ENCODE measurements at places on chromosomes 5 and 9. TPM values are rescaled to one million over a fixed set of nuclear protein-coding genes. Genes with fewer than 3 reads are reported as not detected.

The IQGAP2 gene
- total RNA-seq = 134 TPM

The SHISAL2B gene
- not detected for total RNA-seq

The PKD2L2 gene
- not detected for total RNA-seq

The CLIC3 gene
- total RNA-seq = 2.1 TPM

The PRUNE2 gene
- not detected for total RNA-seq

The OSMR gene
- total RNA-seq = not detected

The CYLC2 gene
- not detected for total RNA-seq

GRCh38 chr5:80676706-80677105, 21.9 kb upstream of the DHFR start:
- DNase-seq = no peak

GRCh38 chr9:89675058-89675742, 70.4 kb downstream of the GADD45G start:
- DNase-seq = no peak

DNA sequence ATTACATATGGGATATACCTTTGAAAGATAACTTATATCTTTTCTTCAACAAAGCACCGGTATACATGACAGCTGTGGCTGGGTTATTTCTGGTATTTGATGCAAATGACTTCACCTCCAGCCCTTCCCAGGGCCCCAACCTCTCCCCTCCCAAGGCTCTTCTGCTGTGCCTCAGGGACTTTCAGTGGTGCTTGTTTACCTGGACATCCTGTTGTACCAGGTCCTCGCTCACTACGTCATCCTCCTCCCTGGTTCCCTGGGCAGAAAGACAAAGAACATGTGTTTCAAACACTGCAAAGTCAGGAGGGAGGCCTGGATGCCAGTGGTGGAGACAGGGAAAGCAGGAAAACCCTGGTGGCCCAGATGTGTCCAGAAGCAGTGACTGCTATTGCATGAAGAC, 23.4 kb downstream of the ANXA6 start:
- DNase-seq = no peak

DNA sequence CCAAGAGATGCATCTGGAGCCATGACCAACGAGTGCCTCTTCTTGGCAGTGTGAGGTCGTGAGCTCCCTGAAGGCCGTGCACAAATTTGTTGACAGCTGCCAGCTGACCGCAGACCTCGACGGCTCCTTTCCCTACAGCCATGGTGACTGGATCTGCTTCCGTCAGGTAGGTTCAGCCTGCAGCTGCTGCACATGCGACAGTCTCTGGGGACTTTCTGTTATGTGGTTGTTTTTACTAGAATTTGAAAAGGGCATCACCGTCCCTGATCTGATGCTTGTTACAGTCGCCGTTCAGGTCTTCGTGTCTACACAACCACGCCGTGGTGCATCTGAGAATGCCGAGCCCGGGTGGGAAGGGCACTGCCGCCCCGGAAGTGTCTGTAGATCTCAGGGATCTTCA, 36.5 kb upstream of the LRRC14B start:
- no peak for DNase-seq

DNA sequence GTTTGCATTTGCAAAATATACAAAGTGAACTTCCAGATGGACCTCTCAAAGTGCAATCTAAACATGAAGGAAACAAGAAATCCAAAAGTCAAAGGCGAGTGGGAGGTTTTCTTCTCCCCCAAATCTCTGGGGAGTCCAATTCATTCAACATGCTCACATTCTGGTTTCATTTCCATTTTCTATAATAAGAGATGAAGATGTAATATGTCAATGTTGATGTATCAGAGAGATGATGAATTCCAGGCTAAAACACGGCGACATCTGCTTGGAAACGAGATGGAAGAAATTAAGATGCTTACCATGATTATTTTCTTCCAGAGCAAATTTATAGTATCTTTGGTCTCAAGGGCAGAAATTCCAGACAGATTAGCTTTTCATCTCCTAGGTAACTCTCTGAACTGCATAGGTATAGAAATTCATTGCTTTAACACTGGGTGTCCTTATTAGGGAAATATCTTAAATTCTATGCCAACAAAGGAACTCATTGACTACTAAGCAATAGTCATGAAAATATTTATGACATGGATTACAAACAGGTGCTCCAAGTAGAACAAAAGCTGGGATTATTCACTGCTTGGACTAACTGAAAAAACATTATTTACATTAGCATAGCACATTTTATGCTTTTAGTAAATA, 287.9 kb downstream of the SEC61B start:
- no peak for DNase-seq

- DNase-seq = no peak
Observed at GRCh38 chr5:107216587-107216986, 454.1 kb downstream of the EFNA5 start.

- DNase-seq = no peak
Observed at GRCh38 chr5:117425163-117425562, 850.5 kb upstream of the SEMA6A start.

GRCh38 chr5:83313436-83313835, 158.1 kb upstream of the VCAN start:
- DNase-seq = no peak

DNA sequence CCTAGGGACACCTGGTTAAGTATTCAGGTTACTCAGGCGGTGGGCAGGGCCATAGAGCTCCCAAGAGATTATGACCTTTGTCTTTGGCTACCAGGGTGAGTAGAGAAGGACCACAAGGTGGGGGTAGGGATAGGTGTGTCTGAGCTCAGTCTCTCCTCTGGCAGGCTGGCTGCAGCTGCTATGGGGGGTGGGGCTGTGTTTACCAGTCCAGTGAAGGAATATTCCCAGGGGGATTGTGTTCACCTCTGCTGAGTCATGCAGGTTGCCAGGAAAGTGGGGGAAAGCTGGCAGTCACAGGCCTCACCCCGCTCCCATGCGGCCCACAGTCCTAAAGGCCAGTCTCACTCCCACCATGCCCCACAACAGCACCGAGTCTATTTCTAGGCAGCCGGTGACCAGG, 53.6 kb upstream of the POU5F2 start:
- no peak for DNase-seq

- no peak for DNase-seq
Observed at GRCh38 chr9:127626752-127627493, 14.8 kb downstream of the STXBP1 start.

GRCh38 chr5:31990701-31991110, 183.4 kb downstream of the GOLPH3 start:
- no peak for DNase-seq

- no peak for DNase-seq
Observed at GRCh38 chr9:82010711-82011110, 22.1 kb downstream of the SPATA31D1 start.

DNA sequence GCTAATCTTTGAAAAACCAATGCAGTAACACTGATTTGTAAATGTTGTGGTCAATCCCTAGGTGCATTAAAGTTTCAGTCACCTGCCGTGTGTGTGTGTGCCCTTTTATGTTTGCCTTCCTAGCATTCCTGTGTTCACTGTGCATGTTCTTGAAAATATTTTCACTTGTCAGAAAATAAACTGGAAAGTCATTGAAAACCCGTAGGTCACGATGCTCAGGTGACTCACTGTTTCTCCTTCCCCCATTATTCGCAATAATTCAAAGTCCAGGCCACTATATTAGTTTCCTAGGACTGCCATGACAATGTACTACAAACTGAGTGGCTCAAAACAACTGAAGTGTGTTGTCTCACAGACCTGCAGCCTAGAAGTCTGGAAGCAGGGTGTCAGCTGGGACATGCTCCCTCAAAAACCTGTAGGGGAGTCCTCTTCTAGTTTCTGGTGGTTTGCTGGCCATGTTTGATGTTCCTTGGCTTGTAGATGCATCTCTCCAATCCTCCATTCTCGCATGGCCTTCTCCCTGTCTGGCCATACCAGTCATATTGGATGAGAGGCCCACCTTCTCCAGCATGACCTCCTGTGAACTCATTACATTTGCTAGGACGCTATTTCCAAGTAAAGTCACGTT, 29.3 kb downstream of the MARVELD2 start:
- no peak for DNase-seq

GRCh38 chr5:22793463-22793862, 59.7 kb downstream of the CDH12 start:
- DNase-seq = no peak

GRCh38 chr9:96071076-96071814, 195.8 kb downstream of the ERCC6L2 start:
- no peak for DNase-seq

GRCh38 chr5:39100851-39101396, 26.7 kb upstream of the RICTOR start:
- DNase-seq = no peak

DNA sequence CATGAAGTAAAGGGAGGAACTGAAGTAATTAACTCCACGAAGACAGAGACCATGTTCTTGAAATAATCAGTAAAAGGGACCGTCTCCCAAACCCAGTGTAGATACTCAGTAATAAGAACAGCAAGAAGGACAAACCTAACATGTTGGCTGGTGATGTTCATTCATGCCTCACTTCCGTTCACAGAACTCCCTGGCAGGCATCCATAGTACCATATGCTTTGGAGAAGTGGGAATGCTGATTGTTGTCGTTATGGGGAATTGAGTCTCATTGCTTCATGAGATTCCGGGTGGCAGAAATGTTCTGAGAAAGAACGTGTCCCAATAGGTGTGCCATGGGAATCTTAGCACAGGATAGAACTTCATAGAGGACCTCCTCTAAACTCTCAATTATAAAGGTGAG, 452.3 kb downstream of the ZSWIM6 start:
- DNase-seq = no peak

GRCh38 chr9:124174433-124174832, 83.3 kb upstream of the NEK6 start:
- DNase-seq = no peak

- DNase-seq = no peak
Observed at GRCh38 chr9:124331580-124331979, 73.8 kb downstream of the NEK6 start.

- no peak for DNase-seq
Observed at GRCh38 chr9:79193001-79193400, 378.8 kb upstream of the TLE4 start.

- no peak for DNase-seq
Observed at GRCh38 chr9:97930972-97931371, 7.0 kb downstream of the HEMGN start.
